ENCODE measurements at places on chromosomes 2 and 18.
A peak's percentile ranks its signal among the peaks of the same experiment; 100 is the strongest.

GRCh38 chr2:130845505-130846085 lies 8.9 kb downstream of the ARHGEF4 start:
- DNase-seq, result no peak

- DNase-seq, result no peak
Measured at GRCh38 chr18:10113121-10114022, 199.6 kb downstream of the VAPA start.

DNA sequence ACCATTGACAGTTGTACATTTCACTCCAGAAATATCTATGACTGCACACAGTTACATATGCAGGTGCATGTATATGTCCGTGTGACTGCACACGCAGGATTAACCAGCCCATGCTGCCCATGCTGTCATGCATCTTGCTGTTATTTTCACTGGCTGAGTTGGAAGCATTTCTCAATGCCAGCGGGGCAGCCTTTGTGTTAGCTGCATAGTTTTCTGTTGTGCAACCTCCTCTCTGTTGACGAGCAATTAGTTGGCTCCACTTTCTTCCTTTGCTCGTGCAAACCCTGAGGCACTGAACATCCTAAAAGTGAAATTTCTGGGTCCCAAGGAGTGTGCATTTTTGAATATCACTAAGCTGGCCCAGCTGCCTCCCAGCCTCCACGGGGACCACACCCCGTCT lies 133.4 kb upstream of the GLI2 start:
- no peak for DNase-seq

GRCh38 chr18:48962252-48962993 lies 11.7 kb upstream of the SMAD7 start:
- DNase-seq, result no peak

- DNase-seq, result no peak
Measured at GRCh38 chr18:10252494-10252893, 201.9 kb upstream of the APCDD1 start.

DNA sequence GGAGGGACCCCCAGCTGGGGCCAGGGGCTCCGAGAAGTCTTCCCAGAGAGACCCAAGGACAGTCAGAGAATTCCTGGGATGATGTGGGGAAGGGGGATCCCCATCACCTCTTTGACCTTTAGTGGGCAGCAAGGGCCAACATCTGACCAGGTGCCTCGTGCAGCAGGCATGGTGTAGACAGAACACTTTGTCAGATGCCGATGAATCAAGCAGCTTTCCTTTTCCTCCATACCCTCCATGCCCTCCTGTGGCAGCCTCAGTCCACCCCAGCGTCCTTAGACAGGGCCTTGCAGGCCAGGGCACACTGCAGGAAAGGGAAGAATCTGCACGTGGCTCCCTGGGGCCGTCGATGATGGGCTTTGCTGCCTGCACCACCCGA lies 26.3 kb downstream of the GPR55 start:
- no peak for DNase-seq

- no peak for DNase-seq
Measured at GRCh38 chr18:48200631-48201336, 208.4 kb downstream of the ZBTB7C start.

- DNase-seq, result no peak
Measured at GRCh38 chr18:23401400-23402347, 51.4 kb upstream of the RIOK3 start.

DNA sequence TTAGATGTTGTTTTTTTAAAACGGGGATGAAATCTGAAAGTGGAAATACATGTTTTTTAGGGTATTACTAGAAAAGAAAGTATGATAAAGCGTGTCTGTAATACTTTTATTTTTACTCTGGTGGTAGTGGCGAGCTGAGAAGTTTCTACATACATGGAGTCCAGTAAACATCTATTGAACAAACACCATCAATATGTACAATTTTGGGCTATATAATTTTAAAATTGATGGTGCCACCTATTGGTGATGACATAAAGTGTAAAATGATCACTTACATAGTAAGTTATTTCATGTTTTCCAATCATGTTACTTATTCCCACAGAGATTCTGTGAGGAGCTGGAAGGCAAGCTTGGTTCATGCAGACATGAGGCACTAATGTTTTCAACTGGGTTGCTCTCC lies 31.5 kb upstream of the NFE2L2 start:
- DNase-seq, result no peak

DNA sequence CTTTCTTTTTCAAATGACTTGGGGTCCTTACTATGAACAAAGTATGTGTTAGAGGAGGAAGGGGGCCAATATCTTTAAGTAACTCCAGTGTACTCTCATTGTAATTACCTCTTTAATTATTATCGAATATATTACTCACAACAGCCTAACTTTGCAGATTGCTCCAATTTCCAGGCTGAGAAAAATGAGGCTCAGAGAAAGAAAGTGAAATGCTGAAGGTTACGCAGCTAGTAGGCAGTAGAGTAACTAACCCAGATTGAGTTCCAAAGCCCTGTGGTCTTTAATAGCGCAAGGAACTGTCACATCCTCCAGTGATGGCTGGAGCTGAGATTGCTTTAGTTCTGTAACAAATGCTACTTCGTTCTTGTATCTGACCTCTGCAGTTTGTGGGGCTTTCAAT lies 2.2 kb upstream of the GYPC start:
- no peak for DNase-seq

DNA sequence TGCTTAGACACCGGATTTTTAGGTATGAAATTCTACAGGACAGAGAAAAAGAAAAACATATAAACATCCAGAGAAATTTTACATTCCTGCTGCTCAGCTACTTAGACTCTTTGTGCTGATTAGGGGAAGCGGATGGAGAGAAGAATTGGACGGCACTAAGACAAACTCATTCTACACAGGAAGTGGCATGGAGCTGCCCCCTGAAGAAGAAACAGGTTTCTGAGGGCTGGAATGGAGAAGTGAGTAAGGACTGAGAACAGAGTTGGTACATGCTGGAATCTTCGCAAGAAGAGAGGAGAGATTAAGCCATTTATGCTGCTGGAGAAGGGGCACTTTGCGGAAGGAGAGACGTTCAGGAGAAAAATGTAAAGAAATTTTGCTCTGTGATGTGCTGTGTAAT lies 253.0 kb upstream of the ERBB4 start:
- no peak for DNase-seq

- no peak for DNase-seq
Measured at GRCh38 chr2:105413206-105413605, 14.4 kb upstream of the FHL2 start.

DNA sequence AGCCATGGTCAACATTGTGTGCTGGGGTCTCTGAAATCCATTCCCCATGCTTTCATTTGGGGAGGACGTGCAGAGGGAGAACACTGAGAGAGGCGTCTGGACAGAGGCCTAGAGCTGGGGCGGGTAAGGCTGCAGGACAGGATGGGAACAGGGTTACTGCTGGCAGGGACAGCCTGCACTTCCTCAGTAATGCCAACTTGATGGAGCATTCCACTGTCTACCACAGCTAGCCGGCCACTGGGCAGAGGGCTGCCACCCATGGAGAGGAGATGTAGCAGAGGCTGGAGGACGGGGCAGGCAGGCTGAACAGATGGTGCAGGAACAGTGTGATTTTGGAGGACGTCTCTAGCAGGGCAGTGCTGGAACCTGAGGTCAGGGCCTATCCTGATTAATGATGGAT lies 29.3 kb downstream of the MRPL33 start:
- no peak for DNase-seq

GRCh38 chr2:210199186-210199765 lies 26.0 kb downstream of the ACADL start:
- no peak for DNase-seq

DNA sequence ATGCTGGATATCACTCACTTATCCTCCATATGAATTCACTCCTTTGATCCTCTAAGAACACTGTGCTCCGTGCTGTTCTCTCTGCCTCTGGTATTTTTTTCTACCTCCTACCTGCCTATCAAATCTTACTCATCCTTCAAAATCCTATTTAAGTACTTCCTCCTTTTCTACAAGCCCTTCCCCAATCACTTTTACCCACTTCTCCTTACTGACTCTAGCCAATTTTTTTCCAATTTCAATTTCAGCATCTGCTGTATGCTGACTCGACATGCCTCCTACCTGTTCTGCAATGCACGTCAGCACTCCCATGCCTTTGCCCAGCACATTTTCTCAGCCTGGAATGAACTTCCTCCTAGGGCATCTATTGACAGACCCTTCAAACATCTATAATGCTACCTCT lies 37.3 kb upstream of the LNPK start:
- no peak for DNase-seq

GRCh38 chr2:85503851-85504777 lies 34.9 kb upstream of the MAT2A start:
- DNase-seq, result no peak

- no peak for DNase-seq
Measured at GRCh38 chr2:185404578-185404977, 334.0 kb upstream of the FSIP2 start.

- DNase-seq, result peak; percentile 82
Measured at GRCh38 chr2:134181219-134181618, 72.7 kb upstream of the MGAT5 start.

GRCh38 chr2:61165946-61166345 lies 4.0 kb downstream of the C2orf74 start:
- DNase-seq, result no peak

- DNase-seq, result no peak
Measured at GRCh38 chr2:74552914-74553811, 579 bp downstream of the LOXL3 start.

DNA sequence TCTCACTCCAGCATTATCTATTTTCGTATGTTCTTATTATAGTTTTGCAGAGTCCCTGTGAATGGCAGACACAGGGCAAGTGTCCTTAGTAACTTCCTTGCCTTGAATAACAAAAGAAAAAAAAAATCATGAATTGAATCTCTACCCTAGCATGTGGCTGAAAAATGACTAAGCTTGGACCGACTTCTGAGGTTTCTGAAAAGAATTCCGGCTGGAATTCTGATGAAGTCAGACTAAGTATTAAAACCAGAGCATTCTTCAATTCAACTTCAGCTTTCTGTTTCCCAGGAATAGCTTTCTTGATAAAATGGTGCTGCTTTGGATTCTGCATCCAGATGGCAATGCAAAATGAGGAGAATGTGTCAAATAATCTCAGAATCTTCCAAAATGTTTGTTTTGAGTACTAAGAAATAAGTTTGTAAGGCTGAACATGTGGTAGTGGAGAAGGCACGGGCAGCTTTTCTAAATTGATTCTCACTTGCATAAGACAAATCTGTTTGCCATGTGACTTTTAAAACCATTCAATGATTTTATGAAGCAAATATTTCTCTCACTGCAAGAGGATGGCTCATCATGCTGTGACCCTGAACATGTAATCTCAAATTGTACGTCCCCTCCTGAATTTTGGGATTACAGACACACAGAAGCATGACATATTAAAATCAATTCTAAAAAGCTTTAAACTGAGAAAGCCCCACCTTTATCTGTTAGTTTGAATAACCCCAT lies 1462.8 kb upstream of the LRRTM1 start:
- DNase-seq, result no peak

DNA sequence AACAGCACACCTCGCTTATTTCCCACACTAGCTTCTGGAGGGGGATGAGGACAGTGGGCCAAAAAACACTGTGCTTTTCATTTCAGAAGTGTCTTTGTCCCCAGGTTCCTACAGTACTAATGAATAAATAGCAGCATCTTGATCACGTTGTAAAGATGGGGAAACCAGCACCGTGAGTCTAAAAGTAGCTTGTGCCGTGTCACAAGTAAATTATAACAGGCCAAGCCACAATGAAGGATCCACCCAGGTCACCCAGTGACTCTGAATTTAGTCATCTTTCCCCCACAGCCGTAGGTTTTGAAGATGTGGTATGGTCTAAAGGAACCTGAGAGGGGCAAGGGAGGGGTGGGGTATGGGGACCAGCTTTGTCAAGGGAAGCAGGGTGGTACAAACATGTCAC lies 8.8 kb downstream of the FZD7 start:
- DNase-seq, result no peak

- DNase-seq, result no peak
Measured at GRCh38 chr2:223580951-223581350, 21.2 kb downstream of the SCG2 start.

GRCh38 chr2:45068571-45069140 lies 59.4 kb upstream of the SIX2 start:
- DNase-seq, result no peak

DNA sequence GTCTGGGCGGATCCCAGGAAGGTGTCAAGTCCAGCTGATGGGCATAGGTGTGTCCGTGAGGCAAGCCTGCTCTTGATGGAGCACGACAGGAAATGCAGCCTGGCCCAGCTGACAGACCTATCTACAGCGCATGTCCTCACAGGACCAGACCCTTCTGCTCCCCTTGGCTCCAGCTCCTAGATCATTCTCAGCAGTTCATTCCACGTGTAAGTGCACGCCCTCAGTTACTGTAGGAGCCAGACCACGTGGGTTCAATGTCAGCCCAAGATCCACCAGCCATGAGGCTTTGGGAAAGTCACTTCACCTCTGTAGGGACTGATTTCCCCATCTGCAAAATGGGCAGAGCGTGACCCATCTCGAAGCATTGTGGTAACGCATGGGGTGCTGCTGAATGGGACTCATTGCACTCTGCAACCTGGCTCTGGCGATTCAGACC lies 47.8 kb downstream of the TMEM17 start:
- DNase-seq, result no peak

DNA sequence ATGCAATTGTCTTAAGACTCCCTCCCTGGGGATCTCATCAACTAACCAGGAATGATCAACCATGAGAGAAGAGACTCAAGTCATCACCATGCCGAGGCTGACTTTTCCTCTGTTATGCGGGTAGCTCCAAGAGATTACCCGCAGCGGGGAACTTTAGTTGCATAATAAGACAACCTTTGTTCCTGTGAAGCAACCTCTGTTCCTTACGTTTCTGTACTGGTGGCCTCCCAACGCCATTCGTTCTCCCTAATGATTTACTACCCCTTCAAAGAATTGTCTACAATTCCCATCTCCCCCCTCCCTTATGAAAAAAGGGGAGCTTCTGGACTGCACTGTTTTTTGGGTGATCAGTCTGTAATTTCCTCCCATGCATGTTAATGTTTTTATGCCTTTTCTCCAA lies 66.1 kb upstream of the LRPPRC start:
- no peak for DNase-seq

DNA sequence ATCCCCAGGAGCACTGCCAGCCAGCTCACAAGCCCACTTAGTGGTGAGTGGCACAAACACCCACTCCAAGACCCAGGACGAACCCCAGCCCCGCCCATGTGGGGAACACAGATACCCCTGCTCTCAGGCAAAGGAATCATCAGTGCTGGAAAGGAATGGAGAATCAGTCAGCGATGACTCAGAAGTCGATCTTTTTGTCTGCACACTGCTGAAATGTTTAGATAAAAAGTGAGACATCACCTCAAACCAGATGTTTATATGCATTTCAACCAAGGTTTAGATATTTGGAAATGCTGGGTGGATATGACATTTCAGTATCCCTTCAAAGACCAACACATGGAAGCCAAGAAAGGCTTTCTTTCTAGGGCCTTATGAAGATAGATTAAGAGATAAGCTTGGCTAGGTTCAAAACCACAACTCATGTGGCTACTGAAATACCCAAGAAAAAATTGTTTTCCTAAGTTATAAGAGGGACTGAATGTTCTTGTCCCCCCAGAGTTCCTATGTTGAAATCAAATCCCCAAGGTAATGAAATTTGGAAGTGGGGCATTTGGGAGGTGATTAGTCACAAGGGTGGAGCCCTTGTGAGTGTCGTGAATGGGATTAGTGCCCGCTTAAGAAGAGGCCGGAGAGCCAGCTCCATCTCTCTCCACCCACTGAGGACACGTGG lies 43.7 kb downstream of the POU3F3 start:
- no peak for DNase-seq

GRCh38 chr2:20796374-20796791 lies 26.5 kb downstream of the LDAH start:
- no peak for DNase-seq

- no peak for DNase-seq
Measured at GRCh38 chr2:240856151-240856980, 12.3 kb upstream of the AGXT start.

All from T-helper 2 cell (primary cell).